AG08396 (cell line): ENCODE measurements at places on chromosomes 16 and 17.

- no peak for DNase-seq
Measured at GRCh38 chr16:17301184-17301583, 169.6 kb downstream of the XYLT1 start.

DNA sequence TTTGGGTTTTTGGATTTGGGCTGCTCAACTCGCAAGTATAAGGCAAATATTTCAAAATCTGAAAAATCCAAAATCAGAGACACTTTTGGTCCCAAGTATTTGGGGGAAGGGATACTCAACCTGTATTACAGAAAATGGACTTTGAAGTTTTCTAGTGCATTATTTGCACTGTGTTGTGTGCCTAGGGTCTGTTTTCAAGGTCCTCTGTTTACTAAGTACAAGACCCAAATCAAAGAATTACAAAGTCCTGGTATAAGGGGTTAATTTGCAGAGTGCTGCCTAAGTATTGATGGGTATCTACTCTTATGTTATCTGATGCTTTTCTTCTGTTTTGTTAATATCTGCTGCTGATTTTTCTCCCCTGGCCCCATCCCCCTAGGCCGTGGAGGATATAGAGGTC lies 25.0 kb downstream of the HEATR9 start:
- no peak for DNase-seq

DNA sequence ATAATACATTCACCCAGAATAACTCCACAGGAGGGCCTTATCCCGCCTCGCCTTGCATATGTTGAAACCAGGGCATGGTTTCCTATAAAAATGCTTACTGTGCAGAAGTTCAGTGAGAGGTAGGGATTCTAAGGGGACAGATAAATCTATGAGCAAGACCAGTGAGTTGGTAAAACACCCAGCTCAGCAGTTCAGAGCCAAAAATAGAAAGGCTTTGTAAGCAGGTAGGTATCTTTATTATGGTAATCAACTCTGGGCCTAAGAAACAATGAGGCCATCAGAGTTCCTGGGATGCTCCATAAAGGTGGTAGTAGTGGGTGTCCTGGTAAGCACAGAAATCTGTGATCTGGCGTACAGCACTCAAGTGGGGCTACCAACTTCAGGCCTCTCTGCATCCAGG lies 549.4 kb upstream of the CDH5 start:
- DNase-seq: no peak

GRCh38 chr16:88548985-88549384 lies 21.2 kb upstream of the ZC3H18 start:
- no peak for DNase-seq

DNA sequence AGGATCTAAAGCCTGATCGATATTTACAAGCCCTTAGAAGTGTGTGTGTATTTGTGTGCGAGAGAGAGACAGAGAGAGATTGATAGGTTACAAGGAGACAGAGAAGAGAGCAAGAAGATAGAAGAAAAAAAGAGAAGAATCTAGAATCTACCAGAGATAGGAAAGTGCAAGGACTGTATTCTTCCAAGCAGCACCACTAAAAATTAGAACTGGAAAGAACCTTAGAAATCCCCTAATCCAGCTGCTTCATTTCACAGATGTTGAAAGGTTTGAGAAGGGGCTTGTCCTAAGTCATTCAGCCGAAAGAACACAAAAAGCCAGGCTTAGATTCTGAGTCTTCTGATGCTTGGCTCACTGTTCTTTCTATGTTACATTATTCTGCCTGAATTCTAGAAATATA lies 92.2 kb downstream of the HS3ST3A1 start:
- no peak for DNase-seq

GRCh38 chr16:67779256-67780014 lies 26.9 kb downstream of the RANBP10 start:
- no peak for DNase-seq

- DNase-seq: no peak
Measured at GRCh38 chr16:28011971-28012445, 51.5 kb downstream of the GSG1L start.

DNA sequence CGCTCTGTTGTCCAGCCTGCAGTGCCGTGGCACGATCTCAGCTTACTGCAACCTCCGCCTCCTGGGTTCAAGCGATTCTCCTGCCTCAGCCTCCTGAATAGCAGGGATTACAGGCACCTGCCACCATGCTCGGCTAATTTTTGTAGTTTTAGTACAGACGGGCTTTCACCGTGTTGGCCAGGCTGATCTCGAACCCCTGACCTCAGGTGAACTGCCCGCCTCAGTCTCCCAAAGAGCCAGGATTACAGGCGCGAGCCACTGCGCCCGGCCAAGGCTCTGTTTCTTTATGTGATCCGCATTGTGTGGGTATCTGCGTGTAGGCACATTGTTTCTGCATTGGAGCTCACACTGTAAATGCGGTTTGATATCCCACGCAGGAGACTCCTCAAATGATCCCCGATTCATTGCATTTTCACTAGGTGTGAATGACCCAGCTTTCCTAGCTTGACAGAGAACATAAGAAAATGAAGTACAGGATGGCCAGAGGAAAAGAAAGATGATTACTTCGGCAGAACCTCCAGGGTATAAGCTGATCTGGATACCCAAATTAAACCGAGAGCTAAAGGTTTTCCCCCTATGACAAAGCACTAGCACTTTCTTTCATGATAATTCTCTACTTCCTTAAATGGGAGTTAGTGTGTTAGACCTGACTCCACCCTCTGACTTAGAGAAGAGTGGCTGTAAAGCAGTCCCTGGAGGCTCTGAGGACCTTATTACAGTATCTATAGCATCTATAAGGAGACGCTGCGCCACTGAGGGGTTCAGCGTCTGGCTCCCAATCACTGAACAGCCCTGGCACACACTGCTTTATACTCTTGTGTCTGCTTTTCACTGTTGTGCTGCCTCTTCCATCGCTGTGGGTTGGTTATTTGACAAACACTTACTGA lies 17.3 kb downstream of the COTL1 start:
- no peak for DNase-seq

GRCh38 chr16:5549802-5550201 lies 452.2 kb upstream of the EEF2KMT start:
- no peak for DNase-seq

DNA sequence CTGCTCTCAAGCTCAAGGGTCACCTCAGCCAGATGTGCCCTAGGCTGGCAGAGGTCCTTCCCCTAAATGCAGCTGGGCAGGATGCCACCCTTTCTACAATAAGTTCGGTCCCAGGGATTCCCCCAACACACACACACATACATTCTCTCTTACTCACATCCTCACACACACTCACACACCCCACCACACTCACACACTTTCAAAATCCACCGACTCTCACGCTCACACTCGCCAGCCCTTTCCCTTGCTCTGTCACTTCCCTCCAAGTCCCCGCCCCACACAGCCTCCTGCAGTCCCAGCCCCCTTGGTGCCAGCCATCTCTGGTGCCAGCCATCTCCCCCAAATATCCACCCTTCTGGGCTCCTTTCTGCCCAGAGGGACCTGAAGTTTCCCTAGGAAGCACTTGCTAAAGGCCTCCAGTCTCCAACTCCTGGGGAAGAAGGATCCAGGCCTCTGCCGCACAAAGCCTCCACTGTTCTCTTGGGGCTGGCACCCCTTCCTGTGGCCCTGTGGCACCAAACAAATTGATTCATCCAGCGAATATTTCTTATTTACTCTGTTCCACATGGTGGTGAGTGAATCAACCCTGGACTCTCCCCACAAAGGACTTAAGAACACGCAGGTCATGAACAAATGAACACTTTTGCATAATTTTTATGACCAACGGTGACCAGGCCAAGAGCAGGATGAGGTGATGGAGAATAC lies 3.8 kb upstream of the USP36 start:
- no peak for DNase-seq

- DNase-seq: no peak
Measured at GRCh38 chr16:10321407-10322387, 64.2 kb upstream of the ATF7IP2 start.

DNA sequence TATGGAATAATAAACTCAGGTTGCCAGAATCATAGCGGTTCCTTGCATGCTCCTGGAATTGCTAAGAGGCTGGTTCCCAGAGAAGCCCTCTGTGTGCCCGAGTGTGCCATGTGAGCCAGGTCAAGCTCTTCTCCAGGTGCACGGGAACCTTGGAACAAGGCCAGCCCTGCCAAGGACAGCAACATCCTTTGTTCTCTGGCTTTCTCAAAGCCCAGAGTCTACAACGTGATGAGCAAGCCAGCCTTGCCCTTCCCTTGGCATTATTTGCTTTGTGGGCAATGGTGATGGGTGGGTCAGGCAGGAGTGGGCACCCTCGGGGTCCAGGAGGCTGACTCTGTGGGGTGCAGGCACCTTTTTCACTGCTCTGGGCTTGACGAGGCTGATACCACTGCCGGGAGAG lies 14.2 kb upstream of the SEC14L1 start:
- no peak for DNase-seq

- no peak for DNase-seq
Measured at GRCh38 chr17:8392674-8393469, 4.8 kb downstream of the RNF222 start.

DNA sequence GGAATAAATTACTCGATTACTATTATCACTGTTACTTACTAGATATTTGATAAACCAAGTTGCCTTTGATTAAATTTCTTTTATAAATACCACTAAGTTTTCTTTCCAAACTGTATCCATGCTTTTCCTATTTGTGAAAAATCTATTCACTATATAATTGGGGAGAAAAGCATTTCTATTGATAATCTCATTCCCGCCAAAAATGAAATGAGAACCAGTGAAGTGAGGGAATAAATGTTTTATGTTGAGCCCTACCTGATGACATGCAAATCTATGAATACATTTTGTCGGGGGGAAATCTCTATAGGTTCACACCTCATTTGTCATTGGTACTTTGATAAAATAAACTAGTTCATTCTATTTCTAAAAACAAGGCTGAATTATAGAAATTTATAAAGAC lies 15.7 kb downstream of the BRIP1 start:
- no peak for DNase-seq

- no peak for DNase-seq
Measured at GRCh38 chr16:73018821-73019456, 29.0 kb downstream of the ZFHX3 start.

DNA sequence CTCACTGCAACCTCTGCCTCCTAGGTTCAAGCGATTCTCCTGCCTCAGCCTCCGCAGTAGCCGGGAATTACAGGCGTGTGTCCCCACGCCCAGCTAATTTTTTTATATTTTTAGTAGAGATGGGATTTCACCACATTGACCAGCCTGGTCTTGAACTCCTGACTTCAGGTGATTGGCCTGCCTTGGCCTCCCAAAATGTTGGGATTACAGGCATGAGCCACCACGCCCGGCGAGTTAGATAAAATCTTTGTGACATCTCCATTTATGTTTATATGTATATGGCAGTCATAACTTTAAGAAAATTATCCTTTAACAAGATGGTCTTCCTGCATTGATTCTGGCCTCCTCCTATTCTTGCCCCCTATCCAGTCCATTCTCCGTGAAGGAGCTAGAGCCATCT lies 24.0 kb downstream of the CCDC42 start:
- no peak for DNase-seq

DNA sequence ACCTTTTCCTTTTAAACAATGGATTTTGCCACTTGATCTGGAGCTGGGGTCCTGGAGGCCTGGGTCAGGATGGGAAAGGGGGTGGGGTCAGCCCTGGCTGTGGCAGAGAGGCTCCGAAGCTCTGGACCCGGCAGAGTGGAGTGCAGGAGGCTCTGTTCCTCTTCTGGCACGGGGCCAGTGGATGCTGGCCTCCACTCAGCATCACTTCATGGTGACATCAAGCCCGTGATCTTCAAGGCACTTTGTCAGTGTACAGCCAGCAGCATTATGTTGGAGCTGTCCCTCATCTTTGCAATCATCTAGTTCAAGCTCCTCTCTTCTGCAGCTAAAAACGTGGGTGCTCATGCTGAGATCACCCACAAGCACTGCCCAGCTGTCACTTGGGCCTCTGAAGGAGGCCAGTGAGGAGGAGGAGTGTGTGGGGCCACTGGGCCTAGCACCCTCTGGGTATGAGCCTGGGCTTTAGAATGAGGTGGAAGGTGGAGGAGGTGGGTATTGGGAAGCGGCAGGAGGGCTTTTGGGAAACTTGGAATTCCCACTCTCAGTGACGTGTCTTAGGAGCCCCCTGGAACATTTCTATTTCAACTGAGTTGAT lies 45.9 kb upstream of the MGAT5B start:
- no peak for DNase-seq

- no peak for DNase-seq
Measured at GRCh38 chr16:27389272-27389961, 12.6 kb upstream of the IL21R start.

DNA sequence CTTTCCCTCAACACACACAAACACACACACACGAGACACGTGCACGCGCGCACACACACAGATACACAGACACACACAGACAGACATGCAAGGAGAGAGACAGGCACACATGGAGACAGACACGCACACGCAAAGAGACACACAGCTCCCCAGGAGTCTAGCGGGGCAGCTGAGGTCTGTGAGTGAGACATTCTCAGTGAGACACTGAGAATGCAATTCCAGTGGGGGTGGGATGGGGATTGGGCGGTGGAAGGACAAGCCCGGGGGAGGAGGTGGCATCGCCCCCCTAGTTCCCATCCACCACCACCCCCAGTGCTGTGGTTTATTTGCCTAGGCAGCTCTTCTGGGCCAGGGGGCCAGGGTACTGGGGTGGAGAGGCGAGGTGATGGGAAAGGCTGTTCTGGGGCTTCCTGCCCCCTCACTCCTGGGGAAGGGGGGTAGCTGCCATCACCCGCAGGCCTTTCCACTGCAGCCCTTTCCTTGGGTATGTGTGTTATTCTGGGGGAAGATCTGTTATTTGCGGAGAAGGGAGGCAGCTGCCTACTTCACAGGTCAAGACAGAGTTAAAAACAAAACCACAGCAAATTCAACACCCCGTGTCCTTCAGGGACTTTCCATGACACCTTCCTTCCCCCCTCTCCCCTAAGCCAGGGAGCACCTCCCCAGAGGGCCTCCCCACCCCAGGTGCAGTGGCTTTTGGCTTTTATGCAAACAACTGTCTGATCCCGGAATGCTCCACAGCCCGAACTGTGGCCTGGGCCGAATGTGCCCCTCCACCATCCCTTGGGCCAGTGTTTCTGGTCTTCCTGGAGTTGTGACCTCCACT lies 18.0 kb downstream of the GRB7 start:
- DNase-seq: no peak
